ENCODE measurements at places on chromosomes 7 and 10.

GRCh38 chr10:43265799-43266721, 805 bp downstream of the RASGEF1A start:
- peak; percentile 43 for DNase-seq

DNA sequence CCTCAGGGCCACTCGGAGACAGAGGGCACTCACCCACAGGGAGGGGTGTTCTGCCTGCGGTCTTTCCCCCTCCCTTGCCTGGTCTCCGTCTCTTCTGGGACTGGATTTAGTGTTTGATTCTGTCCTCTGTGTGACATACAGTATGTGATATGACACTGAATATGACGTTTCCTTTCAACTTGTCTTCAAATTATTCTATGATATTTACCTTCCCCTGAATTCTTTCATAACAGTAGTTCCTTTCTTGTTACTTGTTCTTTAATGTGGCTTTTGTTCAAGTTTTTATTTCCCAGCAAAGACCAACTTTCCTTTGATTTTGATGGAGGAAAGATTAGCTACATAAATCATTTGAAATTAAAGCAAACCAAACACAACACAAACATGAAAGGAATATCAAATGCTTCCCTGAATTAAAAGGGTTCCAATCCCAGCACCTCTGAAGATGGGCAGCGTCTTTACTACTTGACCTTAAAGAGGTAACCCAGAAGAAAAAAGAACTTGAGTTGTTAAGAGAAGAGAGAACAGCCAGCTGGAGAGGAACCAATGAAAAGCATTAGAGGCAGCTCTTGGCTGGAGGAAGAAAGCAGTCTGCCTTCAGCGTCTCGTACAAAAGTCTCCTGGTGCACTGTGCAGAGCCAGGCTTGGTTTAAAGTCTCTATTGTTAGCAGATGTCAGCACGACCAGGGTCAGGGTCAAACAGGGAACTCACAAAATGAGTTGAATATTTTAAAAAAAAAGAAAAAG, 18.3 kb upstream of the RHEB start:
- no peak for DNase-seq

GRCh38 chr10:131872011-131872826, 28.6 kb upstream of the PPP2R2D start:
- no peak for DNase-seq

DNA sequence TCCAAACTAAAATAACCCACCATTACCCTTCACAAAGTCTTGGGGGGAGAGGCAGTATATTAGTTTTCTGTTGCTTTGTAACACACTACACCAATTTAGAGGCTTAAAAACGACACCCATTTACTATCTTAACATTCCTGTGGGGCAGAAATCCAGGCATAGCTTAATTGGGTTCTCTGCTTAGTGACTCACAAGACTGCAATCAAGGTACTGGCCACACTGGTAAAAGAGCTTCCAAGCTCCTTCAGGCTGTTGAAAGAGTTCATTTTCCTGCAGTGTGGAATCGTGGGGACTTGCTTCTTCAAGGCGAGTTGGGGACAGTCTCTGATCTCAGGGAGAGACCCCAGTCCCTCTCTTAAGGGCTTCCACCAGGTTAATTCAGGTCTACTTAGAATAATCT, 139.1 kb downstream of the XPNPEP1 start:
- no peak for DNase-seq

DNA sequence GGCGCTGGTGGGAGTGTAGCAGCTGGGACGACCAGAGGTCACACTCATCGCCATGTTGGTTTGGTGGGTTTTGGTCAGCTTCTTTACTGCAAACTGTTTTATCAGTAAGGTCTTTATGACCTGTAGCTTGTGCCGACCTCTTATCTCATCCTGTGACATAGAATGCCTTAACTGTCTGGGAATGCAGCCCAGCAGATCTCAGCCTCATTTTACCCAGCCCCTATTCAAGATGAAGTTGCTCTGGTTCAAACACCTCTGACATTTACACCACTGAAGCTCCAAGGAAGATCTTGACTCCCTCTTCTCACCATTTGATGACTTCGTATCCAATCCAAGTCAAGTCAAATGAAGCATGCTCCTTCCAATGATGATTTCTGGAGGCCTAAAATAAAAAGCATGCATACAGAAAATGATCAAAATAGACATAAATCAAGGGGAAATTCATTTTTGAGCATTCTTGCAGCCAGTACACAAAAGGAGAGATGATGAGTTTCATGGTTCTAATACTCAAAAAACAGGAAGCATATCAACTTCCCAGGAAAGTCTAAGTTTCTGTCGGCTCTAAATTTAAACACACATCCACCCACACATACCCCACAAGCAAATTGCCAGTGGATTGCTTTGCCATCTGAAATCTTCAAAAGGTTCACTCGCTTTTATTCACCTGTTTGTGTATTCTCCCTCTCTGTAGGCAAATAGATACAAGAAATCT, 2.4 kb upstream of the PSMG3 start:
- DNase-seq = no peak

DNA sequence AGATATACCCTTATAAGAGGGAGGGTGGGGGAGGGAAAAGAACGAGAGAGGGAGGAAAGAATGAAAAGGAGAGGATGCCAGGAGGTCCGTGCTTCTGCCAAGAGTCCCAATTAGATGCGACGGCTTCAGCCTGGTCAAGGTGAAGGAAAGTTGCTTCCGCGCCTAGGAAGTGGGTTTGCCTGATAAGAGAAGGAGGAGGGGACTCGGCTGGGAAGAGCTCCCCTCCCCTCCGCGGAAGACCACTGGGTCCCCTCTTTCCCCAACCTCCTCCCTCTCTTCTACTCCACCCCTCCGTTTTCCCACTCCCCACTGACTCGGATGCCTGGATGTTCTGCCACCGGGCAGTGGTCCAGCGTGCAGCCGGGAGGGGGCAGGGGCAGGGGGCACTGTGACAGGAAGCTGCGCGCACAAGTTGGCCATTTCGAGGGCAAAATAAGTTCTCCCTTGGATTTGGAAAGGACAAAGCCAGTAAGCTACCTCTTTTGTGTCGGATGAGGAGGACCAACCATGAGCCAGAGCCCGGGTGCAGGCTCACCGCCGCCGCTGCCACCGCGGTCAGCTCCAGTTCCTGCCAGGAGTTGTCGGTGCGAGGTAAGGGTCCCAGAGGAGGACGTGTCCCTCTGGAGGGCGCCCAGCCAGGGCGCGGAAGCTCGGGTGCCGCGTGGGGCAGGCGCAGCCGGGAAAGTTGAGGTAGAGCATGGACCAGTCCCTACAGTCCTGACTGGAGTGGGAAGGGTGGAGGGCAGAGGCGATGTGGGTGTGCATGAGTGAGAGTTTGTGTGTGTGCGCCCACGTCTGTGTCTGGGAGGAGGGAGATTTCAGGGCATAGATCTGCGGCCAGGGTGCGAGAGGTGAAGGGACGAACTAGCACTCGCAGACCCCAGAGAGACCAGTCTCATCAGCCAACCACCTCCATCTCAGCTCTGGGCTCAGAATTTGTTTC, 844 bp downstream of the GRM3 start:
- no peak for DNase-seq

GRCh38 chr7:135971366-135971725, 5.8 kb downstream of the MTPN start:
- DNase-seq = no peak
